ENCODE measurements at places on chromosomes 11 and 22.

- peak; percentile 9 for DNase-seq
These were observed at the start of gene FAM83F for GRCh38 chr22:39994566-39995392. TSS of gene FAM83F (plus strand) at chr22:39994954. CDS start at chr22:39995043, 89 bp downstream.

- no peak for DNase-seq
These were observed 44.7 kb downstream of the TMEM123 start for GRCh38 chr11:102407901-102408300.

DNA sequence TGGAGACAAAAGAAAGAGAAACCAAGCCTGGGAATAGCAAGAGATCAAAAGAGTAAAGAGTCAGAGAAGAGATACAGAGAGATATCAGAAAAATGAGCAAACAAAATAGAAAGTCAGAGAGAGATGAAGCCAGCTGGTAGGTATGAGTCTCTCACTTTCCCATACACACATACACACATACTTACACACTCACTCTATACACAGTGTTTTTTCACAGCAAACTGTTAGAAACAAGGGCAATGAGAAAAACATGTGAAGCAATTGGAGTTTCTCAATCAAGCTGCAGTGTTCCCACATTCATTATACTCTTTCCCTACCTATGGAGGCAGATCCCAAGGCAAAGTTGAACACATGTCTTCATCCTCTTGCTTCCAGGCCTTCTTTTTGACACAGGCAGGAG lies 2.6 kb upstream of the NLRP10 start:
- no peak for DNase-seq

DNA sequence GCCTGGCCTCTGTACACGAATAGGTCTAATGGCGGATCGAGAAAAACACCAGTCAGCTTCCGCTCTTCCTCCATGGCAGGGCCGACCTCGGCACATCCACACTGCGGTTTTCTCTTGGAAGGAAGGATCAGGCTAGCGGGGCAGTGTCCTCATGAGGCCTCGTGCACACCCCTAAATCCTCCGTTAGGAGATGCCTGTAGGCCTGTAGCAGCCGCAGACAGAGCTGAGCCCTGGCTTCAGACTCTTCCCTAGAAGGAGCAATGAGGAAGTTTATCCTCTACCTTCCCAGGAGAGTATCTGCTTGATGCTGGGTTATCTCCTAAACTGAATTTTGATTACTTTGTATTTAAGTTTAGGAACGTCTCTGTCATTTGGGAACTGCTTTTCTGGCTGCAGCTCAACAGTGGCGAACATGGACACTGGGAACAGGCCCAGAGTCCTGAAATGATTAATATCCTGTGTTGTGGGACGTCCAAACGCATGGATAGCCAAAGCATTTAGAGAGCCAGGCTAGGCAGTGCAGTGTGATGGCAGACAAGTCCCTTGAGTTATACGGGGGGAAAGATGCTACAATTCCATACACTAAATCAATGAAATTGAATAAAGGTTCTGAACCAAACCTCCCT lies 16.5 kb upstream of the BMAL1 start:
- DNase-seq = no peak

- DNase-seq = no peak
These were observed 811 bp upstream of the P2RY2 start for GRCh38 chr11:73217131-73217809.

DNA sequence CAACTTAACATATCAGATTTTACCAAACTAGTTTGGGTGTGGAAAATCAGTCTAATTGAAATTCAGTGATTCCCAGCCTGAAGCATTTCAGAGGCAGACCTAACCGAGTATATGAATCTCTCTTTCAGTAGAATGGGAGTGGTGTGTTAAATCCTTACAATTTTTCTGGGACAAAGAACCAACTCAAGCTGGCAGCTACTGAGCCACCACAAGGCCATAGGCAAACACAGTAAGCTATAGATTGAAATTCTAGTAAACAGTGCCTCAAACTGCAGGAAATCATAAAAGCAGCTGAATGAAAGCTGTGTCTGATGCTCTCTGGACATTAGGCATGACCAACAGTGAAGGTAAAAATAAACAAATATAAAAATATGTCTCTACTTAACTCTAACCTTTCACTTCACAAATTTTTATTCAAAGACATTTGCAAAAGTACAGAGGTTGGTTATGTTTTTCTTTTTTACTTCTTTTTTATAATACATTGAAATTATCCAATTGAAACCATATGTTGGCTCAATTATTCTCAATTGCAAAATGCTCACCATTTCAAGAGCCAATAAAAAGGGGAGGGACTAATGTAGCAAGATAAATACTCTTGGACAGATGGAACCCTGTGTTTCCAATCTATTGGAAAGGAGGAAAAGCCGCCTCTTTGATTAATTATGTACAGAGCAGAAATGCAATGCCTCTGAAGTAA lies 35.8 kb upstream of the FIBIN start:
- DNase-seq = no peak

- no peak for DNase-seq
These were observed 1.4 kb upstream of the PRDM11 start for GRCh38 chr11:45145083-45145378.

DNA sequence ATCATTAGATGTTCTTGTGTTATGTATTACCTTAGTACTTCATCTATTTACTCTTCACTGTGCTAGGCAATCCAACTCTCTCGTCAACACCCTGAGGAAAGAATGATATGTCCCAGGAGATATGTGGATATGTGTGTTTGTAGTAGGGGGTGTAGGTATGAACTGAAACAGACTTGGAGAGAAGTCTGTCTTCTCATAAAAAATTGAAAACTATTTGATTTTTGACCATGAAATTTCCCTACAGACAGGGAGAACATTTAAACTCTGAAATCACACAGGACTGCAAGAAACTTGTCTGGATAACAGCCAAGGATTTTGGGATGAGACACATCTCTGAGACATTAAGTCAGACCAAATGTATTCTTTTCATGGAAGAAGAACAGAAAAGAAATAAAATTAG lies 967.0 kb upstream of the FAT3 start:
- DNase-seq = no peak

GRCh38 chr11:1460396-1460985 lies 26.1 kb downstream of the MOB2 start:
- DNase-seq = no peak

GRCh38 chr11:10818594-10818993 lies 9.9 kb upstream of the EIF4G2 start:
- no peak for DNase-seq

GRCh38 chr11:71381781-71382505 lies 66.2 kb downstream of the DHCR7 start:
- DNase-seq = no peak

- DNase-seq = no peak
These were observed 29.7 kb upstream of the CD81 start for GRCh38 chr11:2347308-2347830.

DNA sequence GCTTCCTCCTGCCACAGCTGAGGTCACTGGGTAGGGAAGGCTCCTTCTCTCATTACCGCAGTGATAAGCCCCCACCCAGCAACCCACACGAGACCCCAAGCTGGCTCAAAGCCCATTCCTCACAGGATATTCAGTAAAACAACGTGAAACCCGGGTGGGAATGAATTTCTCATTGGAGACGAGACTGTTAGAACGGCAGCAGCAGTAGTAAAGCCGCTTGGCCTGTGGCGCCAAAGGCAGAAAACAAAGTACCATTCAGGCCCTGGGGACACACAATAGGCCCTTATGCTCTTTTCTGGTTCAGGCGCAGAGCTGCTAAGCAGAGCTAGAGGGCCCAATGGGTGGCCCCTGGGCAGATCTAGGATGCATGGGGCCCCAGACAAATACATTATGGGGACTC lies 45.3 kb downstream of the PC start:
- no peak for DNase-seq

- no peak for DNase-seq
These were observed 11.2 kb downstream of the MCM5 start for GRCh38 chr22:35411102-35411501.

DNA sequence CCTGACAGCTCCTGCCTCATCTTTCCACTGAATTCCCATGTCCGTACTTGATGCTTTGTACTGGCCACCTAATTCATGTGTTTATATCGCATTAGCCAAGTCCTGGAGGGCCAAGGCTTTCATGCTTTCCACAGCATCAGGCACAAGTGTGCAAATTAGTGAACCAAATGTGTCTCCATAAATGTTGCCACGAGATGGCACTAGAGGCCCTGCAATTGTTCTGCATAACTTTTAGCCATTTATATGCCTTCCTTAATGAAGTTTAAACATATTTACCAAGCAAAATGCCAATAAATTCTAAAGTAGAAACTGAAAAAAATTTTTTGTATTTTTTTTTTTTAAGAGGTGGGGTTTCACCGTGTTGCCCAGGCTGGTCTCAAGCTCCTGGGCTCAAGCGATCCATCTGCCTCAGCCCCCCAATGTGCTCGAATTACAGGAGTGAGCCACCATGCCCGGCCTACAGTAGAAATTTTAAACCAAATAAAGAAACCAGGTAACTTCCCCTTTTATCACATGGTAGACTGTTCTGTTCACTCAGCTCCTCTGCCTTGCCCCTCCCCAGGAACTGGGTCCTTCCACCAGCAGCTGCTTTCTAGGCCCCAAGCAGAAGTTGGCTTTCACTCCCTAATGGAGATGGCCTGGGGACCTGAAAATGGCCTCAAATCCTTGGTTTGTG lies 20.8 kb upstream of the IL18BP start:
- DNase-seq = peak; percentile 31

GRCh38 chr11:102147632-102148031 lies 37.4 kb downstream of the YAP1 start:
- DNase-seq = no peak

DNA sequence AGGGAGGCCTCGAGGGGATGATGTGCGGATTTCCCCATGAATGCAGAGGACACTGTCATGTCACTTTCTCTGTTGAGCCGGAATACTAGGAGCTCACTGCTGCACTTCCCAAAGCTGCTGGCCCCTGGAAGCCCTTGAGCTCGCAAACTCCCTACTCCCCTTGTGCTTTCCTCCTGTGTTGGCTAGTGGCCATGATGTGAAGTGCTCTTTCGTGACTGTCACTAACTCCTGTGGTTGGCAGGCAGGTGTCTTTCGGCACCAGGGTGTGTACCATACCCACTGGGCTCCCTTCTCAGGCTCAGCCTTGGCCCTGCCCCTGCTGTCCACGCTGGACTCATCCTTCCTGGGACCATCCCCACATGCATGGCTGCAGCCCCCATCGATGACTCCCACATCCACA lies 86.2 kb downstream of the BTBD10 start:
- no peak for DNase-seq

GRCh38 chr22:47374273-47374771 lies 611.9 kb downstream of the TBC1D22A start:
- no peak for DNase-seq
